ENCODE measurements at places on chromosomes 2 and 18.

GRCh38 chr2:54909001-54909400 lies 141.2 kb downstream of the RTN4 start:
- no peak for DNase-seq

- no peak for DNase-seq
Measured at GRCh38 chr2:120894966-120895365, 159.3 kb downstream of the GLI2 start.

- DNase-seq = no peak
Measured at GRCh38 chr18:55763805-55764204, 175.8 kb upstream of the TCF4 start.

- no peak for DNase-seq
Measured at GRCh38 chr18:68965817-68966216, 167.9 kb downstream of the CCDC102B start.

- no peak for DNase-seq
Measured at GRCh38 chr2:182048088-182048487, 62.4 kb downstream of the PPP1R1C start.

GRCh38 chr2:231412618-231412963 lies 17.1 kb downstream of the B3GNT7 start:
- no peak for DNase-seq

- no peak for DNase-seq
Measured at GRCh38 chr2:501130-501529, 176.1 kb downstream of the TMEM18 start.

GRCh38 chr2:169512525-169512924 lies 3.0 kb downstream of the KLHL41 start:
- no peak for DNase-seq

GRCh38 chr2:20317197-20317596 lies 33.4 kb downstream of the PUM2 start:
- DNase-seq = no peak

DNA sequence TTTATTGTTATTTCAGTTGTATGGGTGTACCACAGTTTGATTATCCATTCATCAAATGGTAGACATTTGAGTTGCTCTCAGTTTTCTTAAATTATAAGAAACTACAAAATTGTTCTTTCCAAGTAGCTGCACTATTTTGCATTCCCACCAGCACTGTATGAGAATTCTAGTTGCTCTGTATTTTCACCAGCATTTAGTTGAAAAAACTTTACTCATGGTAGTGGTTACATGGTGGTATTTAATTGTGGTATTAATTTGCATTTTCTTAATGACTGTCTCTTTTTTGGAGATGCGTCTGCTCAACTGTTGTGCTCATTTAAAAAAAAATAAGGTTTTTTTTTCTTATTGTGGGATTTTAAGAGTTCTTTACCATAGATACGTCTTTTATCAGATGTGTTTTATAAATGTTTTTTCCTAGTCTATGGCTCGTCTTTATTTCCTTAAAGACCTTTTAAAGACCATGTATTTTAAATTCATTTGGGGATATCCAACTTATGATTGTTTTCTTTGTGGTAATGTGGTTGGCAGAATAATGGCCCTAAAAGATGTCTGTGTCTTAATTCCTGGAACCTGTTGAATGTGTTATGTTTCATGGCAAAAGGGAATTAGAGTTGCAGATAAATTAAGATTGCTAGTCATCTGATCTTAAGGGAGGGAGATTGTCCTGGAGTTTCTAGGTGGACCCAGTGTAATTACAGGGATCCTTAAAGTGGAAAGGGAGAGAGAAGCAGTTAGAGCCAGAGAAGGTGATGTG lies 37.4 kb downstream of the UBE2F start:
- DNase-seq = no peak

DNA sequence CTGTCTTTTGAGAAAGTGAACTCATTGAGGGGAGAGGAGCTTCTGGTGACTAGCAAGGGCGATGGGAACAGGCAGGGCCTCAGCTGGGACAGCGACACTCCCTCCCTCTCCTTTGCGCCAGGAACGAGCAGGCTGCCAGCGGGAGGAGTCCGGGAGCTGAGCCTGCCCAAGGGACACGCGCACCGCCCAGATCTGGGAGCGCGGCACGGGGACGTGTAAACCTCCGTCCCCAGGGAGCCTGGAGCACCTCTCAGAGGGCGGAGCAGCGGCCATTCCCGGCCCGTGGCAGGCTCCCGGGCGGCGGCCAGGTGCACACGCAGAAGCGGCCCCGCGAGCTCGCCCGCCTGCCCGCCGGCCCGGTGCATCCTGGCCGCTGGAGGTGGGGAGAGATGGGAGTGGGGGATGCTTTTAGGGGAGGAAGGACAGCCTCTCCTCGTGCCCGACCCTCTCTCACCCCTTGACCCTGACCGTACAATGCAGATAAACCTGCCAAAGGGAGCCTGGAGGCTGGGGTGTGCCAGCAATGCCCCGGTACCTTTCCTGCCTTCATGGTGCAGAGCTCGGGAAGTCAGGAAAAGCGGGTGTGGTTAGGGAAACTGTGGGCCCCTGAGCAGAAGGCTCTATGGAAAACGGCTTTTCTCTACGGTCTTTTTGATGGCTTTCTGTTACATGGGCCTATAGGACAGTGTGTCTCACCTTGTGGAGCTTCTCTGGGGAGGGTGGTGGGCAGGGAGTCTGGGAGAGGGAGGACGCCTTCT lies 2.2 kb downstream of the AQP4 start:
- no peak for DNase-seq

Measured in stimulated activated CD8-positive, alpha-beta memory T cell treated with anti-CD3 and anti-CD28 coated beads, Interleukin-4, amount 100 ng/mL, for 1 hour (primary cell).